ENCODE measurements at places on chromosomes 16 and 17.

DNA sequence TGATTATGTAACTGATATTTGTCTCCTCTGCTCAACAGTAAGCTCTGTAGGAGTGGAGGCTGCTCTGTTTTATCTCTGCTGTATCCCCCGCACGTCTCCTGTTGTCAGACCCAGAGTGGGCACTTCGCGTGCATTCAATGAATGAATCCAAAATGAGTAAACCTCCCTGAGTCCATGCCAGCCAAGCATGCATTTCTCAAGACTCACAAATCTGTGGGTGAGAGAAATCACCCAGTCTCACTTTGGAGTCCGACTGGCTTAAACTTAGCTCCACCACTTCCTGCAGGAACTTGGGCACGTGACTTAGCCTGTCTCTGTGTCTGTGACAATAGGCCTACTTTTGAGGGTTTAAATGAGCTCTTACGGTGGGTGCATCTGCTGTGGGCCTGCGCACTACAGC is 3.7 kb downstream of the PNPO start:
- no peak for DNase-seq

DNA sequence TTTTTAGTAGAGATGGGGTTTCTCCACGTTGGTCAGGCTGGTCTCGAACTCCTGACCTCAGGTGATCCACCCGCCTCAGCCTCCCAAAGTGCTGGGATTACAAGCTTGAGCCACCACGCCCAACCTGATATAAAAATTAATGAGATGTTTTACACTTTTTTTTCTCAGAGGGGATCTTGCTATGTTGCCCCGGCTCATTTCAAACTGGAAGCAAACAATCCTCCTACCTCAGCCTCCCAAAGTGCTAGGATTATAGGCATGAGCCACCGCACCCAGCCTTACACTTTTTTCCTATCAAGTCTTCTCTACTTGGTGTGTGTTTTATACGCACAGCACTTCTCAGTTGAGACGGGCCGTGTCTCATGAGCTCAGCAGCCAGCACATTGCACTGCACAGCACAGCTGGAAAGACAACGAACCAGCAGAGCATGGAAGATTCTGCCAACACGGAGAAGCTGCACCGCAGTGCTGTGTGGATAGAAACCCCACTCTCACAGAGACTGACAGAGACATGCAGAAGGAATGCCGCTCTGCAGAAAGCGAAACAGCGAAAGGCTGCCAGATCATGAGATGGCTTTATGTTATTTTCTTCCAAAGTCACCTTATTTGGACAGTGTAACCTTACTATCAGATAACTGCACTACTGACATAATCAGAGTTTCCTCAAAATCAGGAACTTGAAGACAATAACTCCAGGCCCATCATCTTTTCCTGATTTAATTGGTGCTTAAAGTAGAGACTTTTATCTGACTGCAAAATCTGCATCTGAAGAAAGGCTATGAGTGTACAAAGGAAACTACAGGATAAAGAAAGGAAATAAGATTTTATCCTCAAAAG is 6.5 kb upstream of the QRICH2 start:
- DNase-seq = no peak

DNA sequence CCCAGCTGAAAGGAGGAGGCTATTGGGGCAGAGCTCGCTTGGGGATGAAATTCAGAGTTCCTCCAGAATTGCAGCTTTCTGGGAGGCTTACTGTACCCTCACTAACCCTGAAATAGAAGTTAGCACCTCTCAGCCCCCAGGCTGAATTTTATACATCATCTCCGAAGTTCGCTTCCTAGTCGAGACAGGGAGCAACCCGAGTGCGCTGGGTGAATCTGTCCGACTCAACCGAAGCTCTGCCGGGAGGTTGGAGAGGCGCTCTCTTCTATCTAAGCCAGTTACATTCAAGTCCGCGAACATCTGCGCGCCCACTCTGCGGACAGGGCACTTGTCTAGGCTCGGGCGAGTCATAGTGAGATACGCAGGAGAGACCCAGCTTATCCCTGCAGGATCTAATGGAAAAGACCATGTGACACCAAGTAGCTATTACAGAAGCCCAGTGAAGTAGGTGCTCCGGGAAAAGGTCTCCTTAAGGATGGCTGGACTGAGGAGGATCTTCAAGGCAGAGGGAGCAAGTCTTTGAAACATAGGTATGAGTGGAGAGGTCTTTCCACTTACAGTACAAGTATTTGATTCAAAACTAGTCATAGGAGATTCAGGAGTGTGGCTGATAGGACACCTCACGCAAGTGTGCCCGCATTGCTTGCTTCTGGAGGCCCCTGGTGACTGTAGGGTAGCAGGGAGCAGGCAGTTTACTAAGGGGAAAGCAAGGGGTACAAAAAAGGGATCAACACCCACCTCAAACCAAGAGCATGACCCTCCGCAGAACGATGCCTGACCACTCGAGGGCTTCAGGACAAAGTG is 646 bp upstream of the HES7 start:
- no peak for DNase-seq

DNA sequence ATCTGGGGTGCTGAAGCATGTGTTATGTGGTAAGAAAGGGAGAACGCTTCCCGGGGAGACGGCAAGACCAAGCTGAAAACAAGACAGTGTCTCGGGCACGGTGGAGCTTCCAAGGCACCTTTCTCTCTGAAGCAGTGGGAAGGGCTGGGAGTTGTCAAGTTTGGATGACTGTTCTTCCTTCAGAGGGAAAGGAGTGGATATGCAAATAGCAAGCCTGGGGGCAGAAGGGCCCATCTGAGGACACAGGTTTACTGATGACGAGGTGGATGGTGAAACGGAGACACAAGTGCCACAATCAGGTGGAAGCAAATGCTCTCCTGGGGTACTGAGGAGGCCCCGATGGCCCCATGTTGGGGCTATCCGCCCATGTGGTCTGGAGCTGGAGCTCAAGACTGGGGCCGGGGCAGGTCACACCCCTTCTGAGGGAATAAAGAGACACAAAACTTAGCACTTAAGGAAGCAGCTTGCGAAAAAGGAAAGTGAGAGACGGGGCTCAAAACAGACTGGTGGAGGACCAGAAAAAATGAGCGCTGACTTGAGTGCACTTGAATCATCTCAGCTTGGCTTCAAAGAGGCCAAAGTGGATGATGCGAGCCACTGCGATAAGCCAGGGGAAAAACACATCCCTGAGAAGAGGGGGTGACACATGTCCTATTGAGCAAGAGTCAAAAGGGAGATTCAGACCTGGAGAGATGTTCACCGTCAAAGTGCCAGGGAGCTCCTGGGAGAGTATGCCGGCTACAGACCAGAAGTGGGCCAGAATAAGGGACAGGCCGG is 34.8 kb upstream of the MTSS2 start:
- no peak for DNase-seq

DNA sequence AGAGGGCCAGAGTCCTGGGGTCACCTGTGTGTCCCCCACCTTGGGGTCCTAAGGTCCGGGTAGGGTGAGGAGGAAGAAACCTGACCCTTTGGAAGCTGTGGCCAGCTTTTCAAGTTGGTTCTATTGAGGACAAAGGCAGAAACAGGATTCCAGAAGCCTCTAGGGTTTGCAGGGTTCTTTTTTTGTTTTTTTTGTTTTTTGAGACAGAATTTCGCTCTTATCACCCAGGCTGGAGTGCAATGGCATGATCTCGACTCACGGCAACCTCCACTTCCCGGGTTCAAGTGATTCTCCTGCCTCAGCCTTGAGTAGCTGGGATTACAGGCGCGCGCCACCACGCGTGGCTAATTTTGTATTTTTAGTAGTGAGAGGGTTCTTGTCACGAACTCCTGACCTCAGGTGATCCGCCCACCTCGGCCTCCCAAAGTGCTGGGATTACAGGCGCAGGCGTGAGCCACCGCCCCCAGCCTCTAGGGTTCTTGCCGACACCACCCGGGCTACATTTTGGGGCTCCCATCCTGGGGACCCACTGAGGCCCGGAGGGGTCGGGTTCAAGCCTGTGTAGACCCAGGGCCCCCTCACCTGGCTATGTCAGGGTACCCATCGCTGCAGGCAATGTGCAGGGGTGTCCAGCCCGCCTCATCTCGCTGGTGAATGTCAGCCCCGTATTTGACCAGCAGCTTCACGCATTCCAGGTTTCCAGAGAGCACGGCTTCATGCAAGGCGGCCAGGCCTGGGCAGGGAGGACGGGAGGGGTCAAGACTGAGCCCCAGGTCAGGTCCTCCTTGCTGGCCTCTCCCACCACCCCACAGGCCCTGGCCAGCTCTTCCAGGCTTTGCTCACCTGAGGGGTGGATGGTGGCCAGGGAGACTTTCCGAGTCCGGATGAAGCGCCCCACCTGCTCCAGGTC is 674 bp downstream of the PPP1R27 start:
- no peak for DNase-seq

DNA sequence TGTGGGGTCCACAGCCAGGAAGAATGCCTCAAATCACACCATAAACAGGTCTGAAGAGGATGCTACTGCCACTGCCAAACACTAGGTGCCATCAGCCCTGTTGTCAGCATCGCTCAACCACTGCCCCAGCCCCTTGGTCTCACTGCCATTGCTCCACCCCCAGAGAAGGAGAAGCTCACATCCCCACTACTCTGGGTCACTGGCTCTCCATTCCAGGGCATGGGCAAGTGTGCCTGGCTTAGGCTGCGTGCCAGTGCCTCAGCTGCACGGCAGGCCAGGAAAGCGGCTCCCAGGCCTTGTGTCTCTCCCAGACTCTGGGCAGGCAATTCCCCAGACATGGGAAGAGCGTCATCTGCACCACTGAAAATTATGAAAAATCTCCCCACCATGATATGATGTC is 1.2 kb upstream of the IGSF6 start:
- no peak for DNase-seq

- no peak for DNase-seq
These were observed 26.4 kb downstream of the SMYD4 start for GRCh38 chr17:1803280-1803679.

All from NCI-H2171 (cell line).